Osteocyte (in vitro differentiated cells): ENCODE measurements at places on chromosomes 1 and 21. TPM values are rescaled to one million over a fixed set of nuclear protein-coding genes. Genes with fewer than 3 reads are reported as not detected.
A peak's percentile ranks its signal among the peaks of the same experiment; 100 is the strongest.

GJA8 gene
- total RNA-seq: not detected in 2 replicates

AGO1 gene
- 34.1 and 35.8 TPM in 2 replicates for total RNA-seq

REN gene
- not detected in 2 replicates for total RNA-seq

PCBP3 gene
- total RNA-seq: 7.6 and 9.0 TPM in 2 replicates

S100A6 gene
- total RNA-seq: 0.99 and 1.1 TPM in 2 replicates

CLDN19 gene
- not detected in 2 replicates for total RNA-seq

SLAMF1 gene
- not detected in 2 replicates for total RNA-seq

SELL gene
- not detected in 2 replicates for total RNA-seq

- no peak for DNase-seq
Measured at GRCh38 chr1:87588495-87588894, 259.8 kb downstream of the LMO4 start.

- no peak for DNase-seq
Measured at GRCh38 chr1:110482662-110483307, 31.8 kb downstream of the PROK1 start.

GRCh38 chr1:60598041-60598910, 484.1 kb upstream of the NFIA start:
- no peak for DNase-seq

GRCh38 chr1:227891223-227891954, 56.3 kb downstream of the WNT9A start:
- peak; percentile 80 for DNase-seq

- no peak for DNase-seq
Measured at GRCh38 chr1:203219934-203220333, 9.5 kb downstream of the CHIT1 start.

DNA sequence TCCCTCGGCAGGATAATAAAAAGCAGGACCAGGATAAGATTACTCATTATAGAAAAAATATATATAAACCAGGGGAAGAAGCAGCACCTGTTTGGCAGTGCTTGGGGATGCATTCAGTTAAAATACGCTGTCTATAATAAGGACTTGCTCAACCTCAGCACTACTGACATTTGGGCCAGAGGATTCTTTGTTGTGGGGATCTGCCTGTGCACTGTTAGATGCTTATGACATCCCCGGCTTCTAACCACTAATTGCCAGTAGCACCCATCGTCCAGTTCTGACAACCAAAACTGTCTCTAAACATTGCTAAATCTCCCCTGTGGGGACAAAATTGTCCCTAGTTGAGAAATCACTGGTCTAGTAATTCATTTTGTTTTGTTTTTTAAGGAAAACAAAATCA, 242.1 kb downstream of the SLC45A1 start:
- no peak for DNase-seq

DNA sequence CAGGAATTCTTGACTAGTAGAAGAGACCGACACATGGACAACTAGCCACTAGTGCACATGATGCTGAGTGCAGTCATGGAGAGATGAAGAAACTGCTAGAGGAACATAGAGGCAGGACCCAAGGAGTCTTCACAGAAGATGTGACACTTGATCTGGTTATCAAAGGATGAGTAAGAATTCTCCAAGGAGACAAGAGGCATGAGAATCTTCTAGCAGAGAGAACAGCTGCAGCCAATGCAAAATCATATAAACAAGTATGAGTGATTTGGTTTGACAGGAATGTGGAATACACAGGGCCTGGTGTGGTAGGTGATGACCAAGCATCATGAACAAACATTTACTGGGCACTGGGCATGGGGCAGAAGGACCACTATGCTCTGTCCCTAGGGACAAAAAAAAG, 140.9 kb upstream of the CTTNBP2NL start:
- DNase-seq: no peak

GRCh38 chr1:220925707-220926106, 46.5 kb downstream of the HLX start:
- DNase-seq: no peak

DNA sequence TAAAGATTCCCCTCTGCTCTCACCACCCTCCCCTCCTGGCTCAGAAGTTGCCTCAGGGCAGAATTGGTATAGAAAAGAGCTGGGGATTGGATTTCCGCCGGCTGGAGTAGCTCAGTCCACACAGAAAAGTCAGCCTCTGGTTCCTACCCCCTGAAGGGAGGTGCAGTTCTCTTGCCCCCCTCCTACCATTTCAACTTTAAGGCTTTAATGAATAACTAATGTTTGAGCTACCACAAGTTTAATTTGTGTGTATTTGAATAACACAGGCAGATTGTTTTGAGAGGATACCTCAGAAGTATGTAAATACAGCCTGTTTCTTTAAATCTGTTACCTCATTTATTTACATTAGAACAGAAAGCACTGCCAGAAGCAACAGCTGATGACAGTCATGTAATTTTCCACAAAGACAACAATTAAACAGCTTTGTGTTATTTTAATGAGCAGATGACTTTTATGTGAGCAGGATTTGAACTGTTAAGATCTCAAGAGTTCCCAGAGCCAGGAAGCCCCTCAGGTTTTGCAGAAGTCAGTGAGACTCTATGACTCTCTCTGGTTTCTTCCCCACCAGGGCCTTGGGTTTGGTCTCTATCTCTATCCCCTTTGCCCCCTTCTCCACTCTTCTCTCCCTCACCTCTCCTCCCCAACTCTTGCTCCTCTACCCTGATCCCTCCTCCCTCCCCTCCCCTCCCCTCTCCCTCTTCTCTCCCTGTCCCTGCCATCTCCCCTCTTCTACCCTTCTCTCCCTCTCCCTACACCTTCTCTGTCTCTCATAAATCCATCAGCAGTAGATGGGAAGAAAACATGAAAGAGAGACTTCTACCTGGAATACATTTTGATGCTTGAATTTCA, 26.3 kb downstream of the DUSP10 start:
- no peak for DNase-seq

DNA sequence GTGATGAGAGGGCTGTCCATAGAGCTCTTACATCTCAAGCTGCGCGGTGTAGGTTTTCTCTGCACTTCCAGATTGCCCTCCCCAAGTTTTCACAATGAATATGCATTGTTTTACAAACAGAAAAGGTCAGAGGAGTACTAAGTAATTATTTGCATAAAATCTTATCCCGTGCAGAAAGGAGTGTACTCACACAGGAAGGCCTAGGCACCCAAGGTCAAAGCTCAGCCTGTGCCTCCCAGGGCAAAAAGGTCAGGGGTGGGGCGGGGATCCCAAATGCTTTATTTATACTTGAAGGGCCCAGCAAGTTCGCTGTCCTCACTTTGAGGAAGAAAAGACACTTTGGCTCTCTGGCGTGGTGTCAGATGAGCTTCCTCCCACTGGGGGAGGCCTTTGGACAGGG, 10.3 kb upstream of the KCNE1 start:
- no peak for DNase-seq

DNA sequence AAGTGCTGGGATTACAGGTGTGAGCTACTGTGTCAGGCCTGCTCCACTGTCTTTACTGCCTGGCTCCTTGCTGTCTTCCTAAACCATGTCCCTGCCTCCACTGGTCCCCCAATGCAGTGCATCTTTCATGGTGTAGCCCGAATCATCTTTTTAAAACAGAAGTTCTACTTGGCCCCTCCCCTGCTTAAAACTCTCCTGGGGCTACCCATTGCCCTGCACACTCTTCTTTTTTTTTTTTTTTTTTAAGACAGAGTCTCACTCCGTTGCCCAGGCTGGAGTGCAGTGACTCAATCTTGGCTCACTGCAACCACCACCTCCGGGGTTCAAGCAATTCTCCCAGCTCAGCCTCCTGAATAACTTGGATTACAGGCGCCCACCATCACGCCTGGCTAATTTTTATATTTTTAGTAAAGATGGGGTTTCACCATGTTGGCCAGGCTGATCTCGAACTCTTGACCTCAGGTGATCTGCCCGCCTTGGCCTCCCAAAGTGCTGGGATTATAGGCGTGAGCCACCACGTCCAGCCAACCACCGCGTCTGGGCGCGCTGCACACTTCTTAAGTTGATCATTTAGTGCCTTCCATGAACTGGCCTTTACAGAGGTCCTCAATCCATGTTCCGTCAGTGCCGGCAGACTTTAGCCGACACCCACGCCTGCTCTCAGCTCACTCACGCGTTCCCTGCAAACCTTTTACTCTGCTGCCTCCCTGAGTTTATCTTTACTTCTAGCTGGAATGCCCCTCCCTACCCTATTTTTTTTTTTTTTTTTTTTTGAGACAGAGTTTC, 2.4 kb downstream of the FCN3 start:
- no peak for DNase-seq

DNA sequence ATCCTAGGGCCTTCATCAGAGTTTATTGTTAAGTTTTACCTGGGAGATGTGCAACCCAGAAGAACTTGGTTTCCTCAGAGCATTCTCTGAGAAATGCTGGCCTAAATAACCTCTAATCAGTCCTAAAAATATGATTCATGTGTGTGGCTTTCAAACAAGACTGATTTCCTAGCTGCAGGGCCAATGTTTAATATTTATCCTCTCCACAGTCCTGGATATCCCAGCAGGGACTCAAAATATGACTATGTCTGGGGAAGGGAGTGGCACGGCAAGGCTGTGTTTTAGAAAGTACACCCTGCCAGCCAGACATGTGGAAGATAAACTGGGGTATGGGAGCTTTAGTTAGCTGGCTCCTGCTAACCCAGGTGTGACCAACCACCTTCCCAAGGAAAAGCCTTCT, 26.3 kb downstream of the PLPP3 start:
- no peak for DNase-seq

DNA sequence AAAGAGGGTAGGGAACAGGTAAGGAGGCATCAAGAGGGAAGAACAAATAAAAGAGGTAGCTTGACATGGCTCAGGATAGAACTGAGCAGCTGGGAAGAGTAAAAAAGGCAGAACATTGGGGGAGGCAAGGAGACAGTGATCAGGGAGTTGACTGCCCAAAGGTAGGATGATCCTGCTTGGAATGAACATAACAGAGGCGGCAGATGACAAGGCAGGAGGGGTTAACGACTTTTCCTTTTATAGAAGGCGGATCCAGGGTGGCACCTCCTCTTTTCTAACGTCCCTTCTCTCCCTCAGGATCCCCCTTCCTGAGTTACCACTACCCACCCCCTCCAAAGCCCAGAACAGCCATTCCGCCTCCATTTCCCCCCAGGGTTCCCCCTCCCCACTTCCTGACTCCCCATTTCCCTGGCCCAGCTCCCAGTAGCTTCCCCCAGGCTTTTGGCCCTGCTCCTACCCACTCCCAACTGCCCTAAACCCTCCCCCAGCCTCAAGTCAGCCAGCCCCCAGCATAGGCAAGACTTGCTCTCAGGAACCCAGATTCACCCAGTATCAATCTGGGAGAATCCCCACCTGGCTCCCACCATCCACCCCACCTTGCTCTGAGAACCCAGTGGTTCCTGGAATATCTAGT, 769 bp upstream of the ADAMTS4 start:
- DNase-seq: no peak

- DNase-seq: no peak
Measured at GRCh38 chr21:29645666-29646553, 293.9 kb downstream of the GRIK1 start.

GRCh38 chr1:220852408-220852807, 26.8 kb upstream of the HLX start:
- no peak for DNase-seq

DNA sequence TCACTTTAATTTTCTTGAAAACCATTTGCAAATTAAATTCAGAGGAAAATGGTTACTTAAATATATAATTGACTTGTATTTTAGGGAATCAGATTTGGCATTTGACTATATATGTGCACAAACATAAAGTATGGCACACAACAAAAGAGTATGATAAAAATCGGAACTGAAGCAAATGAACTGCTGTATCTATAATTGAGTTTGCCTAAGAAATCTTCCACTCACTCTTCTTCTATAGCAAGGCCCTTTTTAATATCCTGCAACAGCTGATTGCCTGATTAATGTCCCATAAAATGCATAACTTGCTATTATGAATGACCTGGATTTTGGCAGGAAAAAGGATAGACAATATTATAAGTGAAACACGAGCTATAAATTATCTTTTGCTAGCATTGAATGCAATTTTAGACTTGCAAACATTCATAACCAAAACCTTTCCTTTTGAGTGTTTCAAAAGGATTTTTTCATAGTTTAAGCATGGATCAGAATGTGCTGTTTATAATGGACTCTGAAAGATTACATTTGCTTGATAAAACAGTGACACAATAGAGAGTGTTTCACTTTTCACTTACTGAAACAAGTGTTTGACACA, 2204.3 kb downstream of the MRPL39 start:
- DNase-seq: no peak
